ENCODE measurements at places on chromosomes 3 and 15.

GRCh38 chr15:25787381-25787780 is 75.7 kb downstream of the ATP10A start:
- DNase-seq, result no peak

- no peak for DNase-seq
These were observed 62.3 kb downstream of the TMEM44 start for GRCh38 chr3:194570898-194571297.

- no peak for DNase-seq
These were observed 23.9 kb upstream of the CTNNB1 start for GRCh38 chr3:41175365-41175764.

DNA sequence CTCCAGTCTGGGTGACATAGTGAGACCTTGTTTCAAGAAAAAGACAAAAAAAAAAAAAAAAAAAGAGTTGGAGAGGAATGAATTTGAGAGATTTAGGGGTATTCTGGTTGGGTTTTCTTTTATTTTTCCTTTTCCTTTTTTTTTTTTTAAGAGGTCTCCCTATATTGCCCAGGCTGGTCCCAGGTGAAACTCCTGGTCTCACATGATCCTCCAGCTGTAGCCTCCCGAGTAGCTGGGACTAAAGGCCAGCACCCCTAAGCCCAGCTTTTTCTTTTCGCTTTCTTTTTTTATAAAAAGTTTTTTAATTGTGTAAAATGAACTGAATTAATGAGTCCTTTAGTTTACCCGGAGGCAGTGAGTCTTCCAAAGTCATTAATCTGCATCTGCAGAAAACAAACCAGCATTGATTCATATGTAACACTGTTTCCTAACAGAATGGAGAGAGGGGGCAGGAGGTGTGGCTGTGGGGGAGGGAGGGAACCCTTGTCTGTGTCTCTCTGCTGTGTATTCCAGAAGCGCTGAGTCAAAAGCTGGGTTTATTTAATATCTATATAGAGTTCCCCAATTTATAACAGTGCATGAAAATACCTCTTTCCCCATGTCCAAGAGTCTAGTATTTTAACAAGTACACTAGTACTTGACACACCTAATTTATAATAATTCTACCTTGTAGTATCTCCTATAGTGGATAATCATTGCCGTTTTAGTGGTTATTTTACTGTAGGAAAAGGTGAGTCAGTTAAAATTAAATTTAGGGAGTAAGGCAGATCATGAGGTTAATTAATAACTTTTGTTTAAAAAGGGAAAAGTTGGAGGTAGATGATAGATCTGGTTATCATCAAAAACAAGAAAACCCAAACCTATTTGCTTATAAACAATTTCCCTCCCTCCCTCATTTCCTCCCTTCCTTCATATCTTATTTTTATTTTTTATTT is 2.6 kb upstream of the DPPA4 start:
- no peak for DNase-seq

DNA sequence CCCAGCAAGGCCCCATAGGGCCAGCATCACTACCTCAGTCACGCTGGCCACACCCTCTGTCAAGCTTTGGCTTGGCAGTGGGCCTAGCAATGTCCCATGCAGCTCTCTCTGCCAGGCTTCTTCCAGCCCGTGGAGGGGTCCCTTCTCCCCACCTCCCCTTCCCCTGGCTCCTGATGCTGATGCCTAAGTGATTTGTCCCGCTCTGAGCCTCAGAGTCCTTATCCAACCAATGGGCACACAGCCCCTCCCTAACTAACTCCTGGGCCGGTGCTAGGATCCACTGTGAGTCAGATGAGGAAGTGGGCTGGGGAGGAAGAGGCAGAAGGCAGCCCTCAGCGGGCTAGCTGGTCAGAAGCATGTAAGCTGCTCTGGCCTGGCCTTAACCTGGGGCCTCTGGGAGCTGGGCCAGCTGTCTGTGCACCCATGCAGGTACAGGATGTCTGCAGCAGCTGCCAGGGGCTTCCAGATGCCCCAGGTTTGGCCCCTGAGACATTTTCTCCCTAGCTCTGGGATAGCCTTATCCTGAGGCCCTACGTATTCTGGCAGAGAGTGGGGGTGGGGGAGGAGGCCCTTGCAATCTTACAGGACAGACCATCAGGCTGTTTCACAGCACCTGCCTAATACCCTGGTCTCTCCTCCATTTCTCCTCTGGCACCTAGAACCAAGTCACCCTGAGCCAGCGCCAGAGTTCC is 740 bp upstream of the ZBTB47 start:
- DNase-seq, result peak; percentile 62

GRCh38 chr3:56784448-56785001 is 17.2 kb downstream of the ARHGEF3 start:
- no peak for DNase-seq

- DNase-seq, result no peak
These were observed 25.3 kb downstream of the FOXL2 start for GRCh38 chr3:138921316-138922292.
